ENCODE measurements at places on chromosomes 4 and X.

DNA sequence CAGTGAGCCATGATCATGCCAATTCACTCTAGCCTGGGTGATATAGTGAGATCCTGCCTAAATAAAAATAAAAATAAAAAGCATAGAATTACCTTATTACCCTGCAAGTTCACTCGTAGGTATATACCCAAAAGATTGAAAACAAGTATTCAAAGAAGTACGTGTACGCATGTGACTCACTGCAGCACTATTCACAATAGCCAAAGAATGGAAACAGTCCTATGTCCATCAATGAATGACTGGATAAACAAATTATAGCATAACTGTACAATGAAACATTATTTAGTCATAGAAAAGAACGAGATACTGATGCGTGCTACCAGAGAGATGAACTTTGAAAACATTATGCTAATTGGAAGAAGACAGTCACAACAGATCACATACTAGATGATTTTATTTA, 204.6 kb upstream of the DIAPH2 start:
- no peak for DNase-seq

GRCh38 chrX:47481160-47481559, 1.9 kb downstream of the ZNF41 start:
- DNase-seq: no peak

DNA sequence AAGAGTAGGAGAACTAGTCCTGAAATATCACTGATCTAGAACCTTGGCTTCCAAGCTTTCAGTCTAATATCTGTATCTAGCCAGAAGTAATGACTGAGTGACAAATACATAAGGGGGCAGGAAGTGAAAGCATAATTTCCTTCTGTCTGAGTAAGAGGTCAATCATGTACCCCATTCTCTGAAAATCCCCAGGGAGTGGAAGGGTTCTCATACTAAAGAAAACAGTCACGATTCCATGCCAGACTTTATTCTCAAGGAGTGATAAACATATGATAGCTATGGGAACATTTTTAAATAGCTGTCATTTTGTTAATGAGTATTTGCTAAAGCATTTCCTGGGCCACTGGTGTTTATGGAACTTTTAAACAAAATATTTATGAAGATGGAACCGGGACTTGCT, 308.5 kb downstream of the ARHGAP24 start:
- no peak for DNase-seq

GRCh38 chr4:182015014-182015413, 228.2 kb upstream of the TENM3 start:
- no peak for DNase-seq

- DNase-seq: no peak
Measured at GRCh38 chr4:44845309-44845708, 119.0 kb upstream of the GNPDA2 start.

DNA sequence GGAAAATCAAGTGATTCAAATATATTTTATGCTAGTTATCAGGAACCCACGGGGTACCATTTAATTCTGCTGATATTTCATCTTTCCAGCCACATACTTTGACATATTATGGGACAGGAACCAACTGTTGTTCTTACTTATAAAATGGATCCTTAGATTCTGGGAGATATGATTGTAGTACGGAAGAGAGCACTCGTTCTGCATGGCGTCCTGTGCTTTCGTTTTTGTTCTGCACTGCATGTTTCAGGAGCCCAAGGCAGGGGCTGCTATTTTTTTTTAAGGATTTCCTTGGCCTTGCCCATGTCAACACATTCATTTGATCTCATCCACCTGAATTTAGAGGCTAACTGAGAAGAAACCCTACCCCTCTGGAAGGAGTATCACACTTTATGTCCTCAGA, 245.5 kb upstream of the TLL1 start:
- no peak for DNase-seq

GRCh38 chrX:2677764-2678163, 13.3 kb upstream of the CD99 start:
- no peak for DNase-seq

- no peak for DNase-seq
Measured at GRCh38 chrX:105302246-105302645, 81.8 kb upstream of the TEX13A start.

DNA sequence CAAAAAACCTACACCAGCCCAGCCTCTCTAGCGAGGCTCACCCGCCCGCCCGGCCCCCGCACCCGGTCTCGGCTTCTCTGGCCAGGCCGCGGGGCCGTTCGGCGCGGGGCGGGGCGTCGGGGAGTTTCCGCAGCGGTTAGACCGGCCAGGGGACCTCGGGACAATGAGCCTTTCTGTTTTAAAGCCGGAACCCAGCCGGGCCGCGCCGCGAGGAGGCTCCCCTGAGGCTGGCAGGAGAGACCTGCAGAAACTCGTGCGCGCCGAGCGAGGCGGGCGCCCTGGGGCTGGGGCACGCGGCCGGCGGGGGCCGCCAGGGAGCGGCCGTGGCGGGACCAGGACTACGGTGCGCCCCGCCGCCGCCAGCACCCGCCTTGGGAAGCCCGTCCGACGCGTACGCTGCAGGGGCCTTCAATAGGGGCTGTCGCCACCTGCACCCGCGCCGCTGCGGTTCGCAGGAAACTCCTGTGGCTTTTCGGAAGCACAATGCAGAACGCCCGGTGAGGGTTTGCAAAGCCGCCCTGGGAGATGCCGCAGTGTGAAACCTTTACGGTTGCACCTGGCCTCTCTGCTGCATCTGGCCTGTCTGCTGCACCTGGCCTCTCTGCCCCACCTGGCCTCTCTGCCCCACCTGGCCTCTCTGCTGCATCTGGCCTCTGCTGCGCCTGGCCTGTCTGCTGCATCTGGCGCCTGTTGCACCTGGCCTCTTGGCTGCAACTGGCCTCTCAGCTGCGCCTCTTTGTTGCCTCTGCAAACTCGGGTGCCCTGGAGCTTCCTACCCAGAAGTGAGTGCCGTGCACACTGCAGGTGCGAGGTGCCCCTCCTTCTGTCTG, 63.9 kb downstream of the TRAPPC11 start:
- DNase-seq: peak; percentile 18

- no peak for DNase-seq
Measured at GRCh38 chr4:163378661-163379060, 35.0 kb downstream of the NPY5R start.

DNA sequence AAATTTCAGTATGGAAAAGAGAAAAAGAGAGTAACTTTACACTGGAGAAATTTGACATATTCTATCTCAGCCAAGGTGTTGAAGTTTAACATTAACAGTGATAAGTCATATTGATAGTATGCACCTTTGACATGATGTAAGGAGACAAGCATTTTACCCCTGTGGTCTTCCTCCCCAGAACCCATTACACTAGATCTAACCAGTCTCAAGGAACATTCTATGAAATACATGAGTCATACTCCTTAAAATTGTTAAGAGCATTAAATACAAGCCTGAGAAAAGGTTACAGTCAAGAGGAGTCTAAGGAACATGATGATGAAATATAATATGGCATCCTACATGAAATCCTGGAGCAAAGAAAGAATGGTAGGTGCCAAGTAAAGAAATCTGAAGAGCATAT, 1151.3 kb upstream of the IGFBP7 start:
- DNase-seq: no peak

DNA sequence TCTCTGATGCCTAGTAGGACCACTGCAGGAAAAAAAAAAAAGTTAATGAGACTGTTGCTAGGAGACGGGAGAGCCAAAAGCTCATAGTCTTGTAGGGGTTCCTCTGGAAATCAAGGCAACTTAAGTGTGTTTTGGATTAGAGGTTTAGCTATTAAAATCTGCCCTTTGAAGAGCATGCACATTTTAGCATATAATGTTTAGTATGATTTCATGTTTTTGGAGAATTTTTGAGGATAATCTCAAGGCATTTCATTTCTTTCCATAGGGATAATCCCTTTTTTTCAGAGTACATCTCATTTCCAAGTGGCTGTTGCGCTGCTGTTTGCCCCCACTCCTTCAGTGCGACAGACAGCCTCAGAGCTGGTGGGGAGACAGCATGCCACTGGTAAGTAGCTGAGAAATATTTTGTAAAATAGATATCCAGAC, at the start of gene LINC00632:
TSS of gene LINC00632 (plus strand) at position 339 of the 426 bp plus-strand sequence.
- DNase-seq: no peak

DNA sequence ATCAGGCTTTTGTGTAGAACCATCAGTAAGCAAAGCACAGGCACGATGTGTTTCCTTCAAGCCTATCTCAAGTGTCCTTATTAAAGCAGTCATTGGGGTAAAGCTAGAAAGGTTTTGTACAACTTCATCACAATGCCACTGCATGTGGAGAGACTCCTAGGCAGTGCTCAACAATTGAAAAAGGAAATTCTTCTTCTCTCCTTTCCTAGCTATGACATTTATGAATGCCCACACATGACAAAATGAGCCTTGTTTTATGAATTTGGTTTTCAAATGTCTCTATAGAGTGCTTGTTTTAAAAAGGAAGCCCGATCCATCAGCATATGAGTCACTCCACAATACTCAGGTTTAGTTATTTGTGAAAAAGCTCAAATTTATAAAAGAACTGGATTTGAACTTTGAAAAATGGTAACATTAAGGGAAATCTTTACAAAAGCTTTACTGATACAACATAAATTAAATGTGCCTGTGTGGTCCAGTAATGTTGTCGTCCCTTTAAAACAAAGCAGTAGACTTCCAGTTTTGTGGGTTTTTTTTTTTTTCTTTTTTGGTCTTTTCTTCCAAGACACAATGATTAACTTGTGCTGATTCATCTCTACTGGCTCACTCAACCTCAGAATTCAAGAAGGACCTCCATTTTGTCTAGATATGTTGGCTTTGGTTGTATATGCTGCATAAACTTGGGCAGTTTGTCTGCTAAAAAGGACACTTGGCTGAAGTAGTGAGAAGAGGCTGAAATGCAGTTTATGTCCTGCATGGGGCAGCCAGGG, 273.8 kb downstream of the GASK1B start:
- DNase-seq: no peak

DNA sequence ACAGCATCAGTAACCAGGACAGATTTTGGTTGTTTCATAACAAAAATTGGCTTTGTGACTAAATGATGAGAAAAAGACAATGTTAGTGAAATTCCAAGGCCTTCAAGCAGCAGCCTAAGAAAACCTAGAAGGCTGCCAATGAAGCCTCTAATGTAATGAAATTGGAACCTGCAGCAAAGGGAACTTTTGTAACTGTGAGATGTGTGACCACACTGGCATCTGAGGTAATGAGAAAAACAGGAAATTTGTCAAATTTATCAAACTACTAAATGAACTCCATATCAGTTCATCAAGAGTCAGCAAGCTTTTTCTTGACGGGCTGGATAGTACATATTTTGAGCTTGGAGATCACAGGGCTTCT, 30.4 kb upstream of the EMCN start:
- DNase-seq: no peak

DNA sequence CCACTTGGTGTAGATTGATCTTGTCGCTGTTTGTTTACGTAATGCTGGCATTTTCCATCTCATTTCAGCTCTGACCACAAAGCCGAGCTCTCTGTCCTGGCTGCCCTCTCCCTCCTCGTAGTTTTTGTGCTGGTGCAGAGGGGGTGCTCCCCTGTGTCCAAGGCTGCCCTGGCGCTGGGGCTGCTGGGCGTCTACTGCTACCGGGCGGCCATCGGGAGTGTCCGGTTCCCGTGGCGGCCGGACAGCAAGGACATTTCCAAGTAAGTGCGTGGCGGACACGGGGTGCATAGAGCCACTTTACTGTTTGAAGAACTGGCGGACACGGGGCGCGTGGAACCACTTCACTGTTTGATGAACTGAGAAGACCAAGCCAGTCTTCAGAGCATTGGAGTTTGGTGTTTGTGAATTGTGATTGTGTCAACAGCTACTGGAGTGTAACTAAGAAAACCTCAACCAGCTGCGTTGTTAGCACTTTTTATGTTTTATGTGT, 28.0 kb downstream of the PIGG start:
- DNase-seq: no peak

GRCh38 chr4:53920883-53921282, 143.5 kb downstream of the CHIC2 start:
- no peak for DNase-seq

DNA sequence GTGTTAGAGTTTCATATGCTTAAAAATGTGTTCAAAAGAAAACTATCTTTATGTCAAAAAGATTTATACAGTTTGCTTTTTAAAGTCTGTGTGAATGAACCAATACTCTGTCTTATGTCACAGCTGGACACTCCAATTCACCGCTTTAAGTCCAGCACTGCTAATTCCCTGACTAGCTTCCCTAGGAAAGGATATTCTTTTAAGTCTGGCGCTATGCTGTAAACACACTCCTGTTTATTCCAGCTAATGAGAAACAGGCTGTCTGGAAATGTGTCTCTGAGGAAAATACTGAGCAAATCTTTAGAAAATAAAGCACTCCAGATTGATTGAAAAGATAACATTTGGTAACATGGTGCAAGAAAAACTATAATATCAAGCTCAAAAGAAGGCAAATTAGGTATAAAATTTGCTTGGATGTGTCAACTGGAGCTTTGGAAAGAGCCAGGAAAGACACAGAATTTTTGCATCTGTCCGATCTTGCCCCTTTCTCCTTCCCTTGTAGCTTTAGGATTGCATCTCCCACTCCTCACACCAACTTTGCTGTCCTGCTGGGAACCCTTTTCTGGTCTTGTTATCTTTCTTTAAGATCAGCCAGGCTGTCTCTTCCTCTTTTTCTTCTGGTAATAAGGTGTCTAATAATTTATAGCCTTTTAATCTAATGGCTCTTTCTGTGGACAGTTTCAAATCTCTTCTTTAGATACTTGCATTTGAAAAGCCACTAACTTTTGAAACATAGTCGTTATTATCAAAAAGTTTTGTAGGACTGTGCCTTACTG, 40.9 kb upstream of the VEGFC start:
- DNase-seq: no peak

DNA sequence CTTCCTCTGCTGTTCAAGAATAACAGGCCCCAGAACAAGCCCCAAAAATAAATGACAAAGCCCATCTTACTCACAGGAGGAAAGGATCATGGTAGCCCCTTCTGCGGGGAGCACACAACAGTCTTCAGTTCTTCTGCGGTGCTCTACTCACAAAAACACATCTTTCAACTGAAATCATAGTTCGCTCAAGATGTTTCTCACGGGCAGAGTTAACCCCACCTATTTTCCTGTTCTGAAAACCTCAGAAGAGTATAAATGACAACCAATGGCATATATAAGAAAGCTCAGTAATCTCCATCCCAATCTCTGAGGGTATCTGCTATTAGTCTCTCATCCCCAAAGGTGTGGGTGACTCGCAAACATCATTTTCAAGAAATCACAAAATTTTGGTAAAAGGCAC, at the start of gene TXK:
TSS of gene TXK (minus strand) at position 170 of the 400 bp plus-strand sequence. CDS start at position 90, 80 bp downstream.
- peak; percentile 29 for DNase-seq

DNA sequence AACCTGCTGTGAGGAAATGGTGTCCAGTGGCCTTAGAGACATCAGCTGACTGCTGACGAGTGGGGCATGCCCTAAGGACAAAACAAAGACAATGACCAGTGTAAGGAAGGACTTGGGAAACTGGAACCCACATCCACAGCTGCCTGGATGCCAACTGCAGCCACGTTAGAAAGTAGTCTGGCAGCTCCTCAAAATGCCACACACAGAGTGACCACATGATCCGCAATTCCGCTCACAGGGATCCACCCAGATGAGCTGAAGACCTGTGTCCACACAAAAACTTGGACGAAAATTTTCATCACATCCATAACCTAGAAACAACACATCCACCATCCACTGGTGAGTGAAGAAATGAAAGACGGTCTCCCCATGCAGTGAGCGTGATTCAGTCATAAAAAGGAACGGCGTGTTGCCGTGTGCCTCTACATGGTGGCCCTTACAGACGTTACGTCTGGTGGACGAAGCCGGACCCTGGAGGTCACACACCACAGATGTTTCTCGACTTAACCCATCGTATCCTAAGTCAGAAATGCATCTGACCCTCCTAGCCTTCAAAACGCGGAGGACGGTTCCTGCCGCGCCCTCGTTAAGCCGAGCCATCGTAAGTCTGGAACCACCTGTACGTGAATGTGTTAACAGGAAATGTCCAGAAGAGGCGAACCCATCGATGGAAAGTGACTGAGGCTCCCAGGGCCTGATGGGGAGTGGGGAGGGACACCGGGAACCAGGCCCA, 40.6 kb upstream of the MXD4 start:
- DNase-seq: no peak
